ENCODE measurements at places on chromosomes 1 and 21.
A peak's percentile ranks its signal among the peaks of the same experiment; 100 is the strongest.

DNA sequence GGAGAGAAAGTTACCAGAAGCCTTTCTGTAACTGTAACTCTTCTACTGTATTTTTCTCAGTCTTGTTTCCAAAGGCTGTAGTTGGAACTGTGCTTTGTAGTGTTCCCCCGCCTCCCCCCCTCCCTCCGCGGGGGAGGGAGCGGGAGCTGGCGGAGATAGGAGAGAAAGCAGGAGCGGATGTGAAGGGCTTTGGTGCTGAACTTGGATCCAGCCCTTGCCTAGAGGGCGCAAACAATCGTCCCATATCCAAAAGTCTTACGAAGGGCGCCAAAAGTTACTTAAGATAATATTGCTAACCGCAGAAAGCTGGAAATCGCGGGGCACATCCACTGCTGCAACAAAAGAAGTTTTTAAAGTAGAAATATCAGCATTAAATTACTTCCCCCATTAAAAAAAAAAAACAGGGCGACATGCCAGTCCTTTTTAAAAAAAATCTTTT, 2.4 kb upstream of the NFIA start:
- DNase-seq = peak; percentile 39

- no peak for DNase-seq
Observed at GRCh38 chr1:22741118-22741517, 30.5 kb downstream of the EPHB2 start.

GRCh38 chr1:10960411-10961299, 51.8 kb upstream of the TARDBP start:
- peak; percentile 77 for DNase-seq

DNA sequence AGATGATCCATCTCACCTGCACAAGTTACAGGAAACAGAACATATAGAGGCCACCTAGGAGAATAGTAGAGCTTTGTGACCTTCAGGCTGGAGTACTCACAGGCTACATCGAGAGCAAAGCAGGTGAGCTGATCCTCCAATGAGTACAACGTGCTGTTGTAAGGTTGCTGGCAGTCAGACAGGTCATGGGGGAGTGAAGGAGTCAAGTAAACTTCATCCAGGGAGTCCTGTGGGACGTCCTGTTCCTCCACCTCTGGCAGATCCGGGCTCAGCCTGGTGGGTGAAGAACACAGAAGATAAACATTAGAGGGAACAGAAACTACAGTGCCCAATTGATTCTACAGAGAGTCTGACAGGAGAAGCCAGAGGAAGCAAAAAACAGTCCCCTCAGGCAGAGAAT, 62.5 kb downstream of the PRKAB2 start:
- no peak for DNase-seq

GRCh38 chr1:6783936-6784559, 1.2 kb upstream of the CAMTA1 start:
- no peak for DNase-seq

DNA sequence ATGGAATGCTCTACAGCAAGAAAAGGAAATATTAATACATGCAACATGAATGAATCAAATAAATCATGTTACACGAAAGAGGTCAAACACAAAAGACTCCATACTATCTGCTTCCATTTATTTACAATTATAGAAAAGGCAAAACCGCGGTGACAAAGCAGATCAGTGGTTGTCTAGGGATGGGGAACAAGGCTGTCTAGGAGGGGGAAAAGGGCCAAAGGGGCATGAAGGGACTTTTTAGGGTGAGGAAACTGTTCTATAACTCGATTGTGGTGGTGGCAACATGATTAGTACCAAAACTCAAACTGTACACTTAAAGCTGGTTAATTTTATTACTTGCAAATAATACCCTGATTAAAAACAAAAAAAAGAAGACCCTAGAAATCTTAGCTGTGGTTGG, 20.6 kb downstream of the CAPZB start:
- DNase-seq = no peak

DNA sequence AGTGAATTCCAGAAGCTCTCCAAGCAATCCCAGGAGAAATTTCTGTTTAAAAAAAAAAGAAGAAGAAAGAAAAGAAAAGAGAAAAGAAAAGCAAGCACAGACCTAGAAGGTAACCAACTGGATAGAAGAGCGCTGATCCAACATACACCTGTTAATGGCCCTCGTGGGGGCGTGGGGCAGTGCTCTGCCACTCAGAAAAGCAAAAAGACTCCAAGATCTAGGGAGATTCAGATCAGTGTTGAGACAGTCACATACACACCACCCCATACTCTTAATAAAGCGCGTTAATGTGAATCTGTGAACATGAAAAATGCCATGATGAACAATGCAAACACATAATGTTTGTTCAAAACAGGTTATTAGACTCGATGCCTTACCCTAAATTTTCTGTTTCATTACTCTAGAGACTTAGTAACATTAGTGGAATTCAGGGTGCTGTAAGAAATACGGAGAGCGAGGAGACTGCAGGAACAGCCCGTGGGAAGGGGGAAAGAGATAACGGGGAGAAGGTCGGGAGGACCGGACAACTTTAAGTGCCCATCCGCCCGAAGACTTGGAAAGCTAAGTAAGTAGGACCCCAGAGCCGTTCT, 406 bp downstream of the NME7 start:
- DNase-seq = peak; percentile 62

- DNase-seq = no peak
Observed at GRCh38 chr1:169102567-169102966, 3.9 kb upstream of the ATP1B1 start.

DNA sequence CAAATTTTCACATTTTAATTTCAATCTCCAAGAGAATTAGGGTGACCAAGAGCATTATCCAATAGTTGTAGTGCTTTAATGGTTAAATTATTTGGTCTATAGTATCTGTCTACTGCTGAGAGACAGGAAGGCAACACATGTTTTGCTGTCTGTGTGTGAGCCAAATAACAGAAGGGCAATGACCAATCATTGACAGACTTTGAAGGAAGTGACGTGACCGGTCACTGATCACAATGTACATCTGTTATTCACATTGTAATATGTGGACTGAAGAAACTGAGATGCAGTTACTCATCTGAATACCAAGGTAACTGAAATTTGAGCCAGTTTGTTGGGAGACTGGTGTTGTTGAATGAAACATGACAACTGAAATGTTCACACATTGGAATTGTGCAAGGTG, 196.7 kb downstream of the LRRC40 start:
- DNase-seq = no peak

DNA sequence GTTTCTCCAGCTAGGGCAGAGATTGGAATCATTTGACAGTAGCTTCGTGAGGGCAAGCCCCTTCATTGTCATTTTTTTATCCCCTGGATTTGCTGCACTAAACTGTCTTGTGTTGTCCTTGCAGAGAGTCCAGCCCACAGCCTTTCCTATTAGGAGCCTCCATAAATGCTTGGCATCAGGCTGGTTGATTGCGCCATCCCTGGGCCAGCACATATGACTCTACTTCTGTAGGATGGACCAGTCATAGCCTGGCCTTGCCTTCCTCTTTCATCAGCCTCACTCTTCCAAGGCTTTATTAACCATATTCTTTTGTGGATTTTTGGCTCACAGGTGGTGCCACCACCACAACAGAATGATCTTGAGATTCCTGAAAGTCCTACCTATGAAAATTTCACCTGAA, 31.4 kb downstream of the LY9 start:
- no peak for DNase-seq

DNA sequence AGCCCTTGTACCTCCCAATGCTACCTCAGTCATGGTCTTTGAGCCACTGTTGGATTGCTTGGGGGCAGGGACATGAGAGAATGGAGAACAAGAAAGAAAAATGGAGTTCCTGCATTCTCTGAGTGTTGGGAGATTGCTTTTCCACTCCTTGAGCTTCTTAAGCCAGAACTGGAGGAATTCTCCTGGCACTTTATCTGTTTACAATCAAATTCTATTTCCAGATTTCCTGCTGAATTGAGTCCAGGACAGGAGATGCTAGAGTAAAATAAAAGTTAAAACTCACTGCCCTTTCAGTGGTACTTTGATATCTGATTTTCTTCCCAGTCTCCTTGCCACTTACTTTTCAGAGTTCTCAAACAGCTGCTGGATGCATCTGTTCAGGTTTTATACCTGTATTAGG, 24.4 kb upstream of the DEPDC1 start:
- DNase-seq = no peak

DNA sequence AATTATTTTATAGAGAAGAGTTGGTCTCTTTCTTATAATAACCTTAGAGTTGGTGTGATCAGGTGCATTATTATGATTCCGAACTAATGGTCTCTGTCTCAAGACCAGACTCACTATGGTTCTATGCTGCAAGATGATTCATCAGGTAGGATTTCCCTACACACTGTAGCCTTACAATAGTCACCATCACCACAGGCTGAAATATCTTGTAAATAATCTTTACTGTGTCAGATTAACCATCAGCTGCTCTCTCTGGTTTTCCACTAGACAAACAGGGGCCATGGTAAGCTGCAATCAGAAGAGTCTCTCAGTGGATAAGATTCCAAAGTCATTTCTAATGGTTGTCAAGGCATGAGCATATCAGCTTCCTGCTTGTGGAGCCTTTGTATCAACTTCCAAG, 4.4 kb upstream of the GBP4 start:
- no peak for DNase-seq

- DNase-seq = no peak
Observed at GRCh38 chr1:211588711-211589110, 9.8 kb upstream of the SLC30A1 start.

GRCh38 chr1:39194398-39195051, 10.0 kb upstream of the MACF1 start:
- DNase-seq = no peak

DNA sequence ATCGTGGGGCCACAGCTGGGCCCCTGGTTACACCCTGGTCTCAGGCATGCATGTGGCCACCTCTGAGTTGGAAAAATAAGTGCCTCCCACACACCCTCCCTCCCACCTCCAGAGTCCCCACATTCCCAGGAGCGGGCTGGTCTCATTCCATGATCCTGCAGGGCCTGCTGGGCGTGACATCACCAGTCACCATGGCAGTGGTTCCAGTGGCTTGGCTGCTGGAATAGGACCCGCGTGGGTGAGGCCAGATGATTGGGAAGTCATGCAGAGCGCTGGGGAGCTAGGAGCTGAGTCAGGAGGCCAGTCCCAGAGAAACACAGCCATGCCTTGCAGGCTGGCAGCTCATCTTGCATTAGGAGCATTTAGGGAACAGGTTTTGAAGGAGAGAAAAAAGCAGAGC, 125.4 kb upstream of the TMEM51 start:
- no peak for DNase-seq

DNA sequence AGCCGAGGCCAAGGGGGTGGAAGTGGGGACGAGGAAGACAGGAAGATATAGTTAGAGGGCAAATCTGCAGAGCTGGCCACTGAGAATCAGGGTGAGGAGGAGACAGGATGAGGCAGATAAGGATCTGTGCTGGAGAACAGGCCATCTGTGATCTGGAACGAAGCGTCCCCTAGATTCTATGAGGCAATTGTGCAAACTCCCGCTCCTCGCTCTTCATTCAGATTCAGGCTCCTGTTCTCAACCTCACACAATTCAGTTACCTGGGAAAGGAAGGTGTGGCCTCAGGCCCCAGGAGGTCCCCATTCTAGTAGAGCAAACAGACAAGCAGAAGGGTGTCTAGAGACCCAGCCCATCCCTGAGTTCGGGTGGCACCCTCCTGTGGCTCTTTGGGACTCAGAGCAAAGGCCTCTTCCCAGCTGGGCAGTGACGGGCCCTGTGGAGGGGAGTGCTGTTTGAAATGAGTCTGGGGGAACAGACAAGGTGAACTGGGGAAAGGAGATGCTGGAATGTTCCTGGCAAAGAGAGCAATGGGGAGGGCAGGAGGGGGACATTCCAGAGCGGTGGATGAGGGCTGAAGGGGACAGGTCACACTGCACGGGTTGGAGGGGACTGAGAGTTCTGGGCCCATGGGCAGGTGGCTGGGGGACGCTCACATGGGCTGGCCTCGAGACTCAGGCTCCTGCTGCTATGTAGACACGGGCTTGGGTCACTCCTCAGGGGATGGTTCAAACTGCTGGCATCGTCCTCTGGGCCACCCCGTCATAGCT, 39.9 kb upstream of the AJAP1 start:
- DNase-seq = peak; percentile 51

DNA sequence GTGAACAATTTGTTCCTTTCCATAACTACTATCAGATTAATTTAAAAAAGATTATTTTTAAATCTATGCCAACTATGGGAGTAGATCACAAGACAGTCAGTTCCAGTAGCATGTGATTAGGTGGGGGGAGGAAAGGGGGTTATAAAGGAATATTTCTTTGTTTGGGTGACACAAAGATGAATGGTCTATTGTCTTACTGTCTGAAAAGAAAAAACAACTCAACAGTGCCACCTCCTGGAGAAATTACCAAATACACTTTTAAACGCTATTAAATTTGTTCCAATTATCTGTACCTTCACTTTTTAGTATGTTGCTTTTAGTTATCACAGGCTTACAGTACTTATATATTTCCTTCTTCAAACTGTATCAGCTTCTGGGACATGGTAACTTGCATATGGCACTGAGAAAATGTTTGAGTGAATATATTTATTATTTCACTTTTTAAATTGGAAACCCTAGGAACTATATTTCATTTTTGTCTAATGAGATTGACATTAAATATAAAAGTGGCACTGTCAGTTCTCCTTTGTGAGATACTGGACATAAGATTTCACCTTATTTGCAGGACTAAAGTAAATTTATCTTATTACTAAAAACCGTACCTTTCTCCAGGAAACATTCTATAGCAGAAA, 1.7 kb upstream of the SORT1 start:
- DNase-seq = peak; percentile 72

DNA sequence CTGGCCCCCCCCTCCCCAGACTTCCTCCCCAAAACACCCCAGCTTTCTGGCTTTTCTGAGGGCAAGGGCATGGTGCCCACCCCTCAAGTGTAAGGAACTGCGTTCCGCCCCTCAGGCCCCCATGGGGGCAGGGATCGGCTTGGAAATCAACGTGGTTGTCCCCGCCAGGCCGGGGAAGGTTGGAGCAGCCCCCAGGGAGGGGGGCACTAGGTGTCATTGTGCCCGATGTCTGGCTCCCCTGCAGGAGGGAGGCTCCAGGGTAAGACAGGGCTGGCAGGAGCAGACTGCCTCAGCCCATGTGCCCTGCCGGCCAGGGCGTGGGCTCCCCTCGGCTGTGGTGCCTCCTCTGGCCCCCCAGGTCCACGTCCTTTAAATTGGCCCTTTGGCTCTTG, 7.4 kb upstream of the TFAP2E start:
- DNase-seq = no peak

DNA sequence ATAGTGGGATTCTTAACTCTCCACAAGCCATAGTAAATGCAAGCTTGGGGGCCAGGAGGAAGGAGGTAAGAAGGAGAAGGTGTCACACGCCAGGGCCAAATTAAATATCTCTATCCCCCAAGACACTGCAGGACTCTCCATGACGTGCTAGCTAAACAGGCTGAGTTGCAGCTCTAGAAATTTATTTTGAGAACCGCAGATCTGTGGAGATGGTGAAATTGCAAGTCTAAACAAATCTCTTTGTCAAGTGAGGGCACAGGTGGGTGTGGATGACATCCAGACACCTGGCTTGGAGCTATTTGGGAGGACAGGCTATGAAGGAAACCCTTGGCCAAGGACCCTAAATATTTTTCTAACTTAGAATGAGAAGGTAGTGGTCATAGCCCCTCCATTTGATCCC, 39.5 kb upstream of the USP1 start:
- no peak for DNase-seq

DNA sequence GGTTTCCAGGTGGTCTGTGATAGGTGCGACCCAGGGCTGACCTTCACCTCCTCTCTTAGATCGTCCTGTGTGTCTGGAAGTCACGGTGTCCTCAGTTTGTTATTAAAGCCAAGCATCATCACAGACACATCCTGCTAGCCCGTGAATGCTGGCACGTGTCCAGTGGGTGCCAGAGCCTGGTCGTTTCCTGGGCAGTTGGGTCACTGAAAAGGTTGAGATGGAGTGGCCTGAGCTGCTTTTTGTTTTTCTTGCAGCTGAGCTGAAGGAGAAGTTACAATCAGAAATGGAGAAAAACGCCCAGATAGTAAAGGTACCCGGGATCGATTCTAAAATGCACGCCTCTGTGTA, 23.2 kb downstream of the PCNT start:
- no peak for DNase-seq
